ENCODE measurements at places on chromosomes 6 and 20.

DNA sequence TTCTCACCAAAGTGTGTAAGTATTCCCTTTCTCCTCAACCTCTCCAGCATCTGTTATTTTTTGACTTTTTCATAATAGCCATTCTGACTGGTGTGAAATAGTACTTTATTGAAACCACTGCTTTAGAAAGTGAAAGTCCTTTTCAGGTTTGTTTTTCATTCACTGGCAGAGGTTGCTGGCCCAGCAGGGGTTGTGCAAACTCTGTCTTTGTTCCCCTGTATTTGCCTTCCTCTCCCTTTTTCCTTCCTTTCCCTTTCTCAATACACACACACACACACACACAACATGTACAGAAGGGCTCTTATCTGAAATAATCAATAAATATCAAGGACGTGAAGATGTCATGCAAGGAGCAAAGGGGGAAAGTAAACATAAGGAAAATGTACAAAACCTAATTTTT lies 99.8 kb downstream of the LY86 start:
- DNase-seq, result no peak

DNA sequence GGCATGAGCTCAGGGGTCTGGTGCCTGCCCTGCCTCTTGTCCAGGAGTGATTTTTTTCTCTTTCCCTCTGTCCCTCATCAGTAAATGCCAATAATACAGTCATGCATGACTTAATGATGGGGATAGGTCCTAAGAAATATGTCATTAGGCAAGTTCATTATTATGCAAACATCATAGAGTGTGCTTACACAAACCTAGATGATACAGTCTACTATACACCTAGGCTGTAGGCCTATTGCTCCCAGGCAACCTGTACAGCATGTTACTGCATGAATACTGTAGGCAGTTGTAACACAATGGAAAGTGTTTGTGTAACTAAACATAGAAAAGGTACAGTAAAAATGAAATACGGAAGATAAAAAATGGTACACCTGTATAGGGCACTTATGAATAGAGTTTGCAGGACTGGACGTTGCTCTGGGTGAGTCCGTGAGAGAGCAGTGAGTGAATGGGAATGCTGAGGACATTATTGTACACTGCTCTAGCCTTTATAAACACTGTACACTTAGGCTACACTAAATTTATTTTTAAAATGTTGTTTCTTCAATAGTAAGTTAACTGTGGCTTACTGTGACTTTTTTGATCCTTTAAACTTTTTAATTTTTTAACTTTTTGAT lies 22.1 kb downstream of the PBOV1 start:
- no peak for DNase-seq

- DNase-seq, result no peak
Observed at GRCh38 chr6:136960781-136961180, 38.7 kb downstream of the SLC35D3 start.

DNA sequence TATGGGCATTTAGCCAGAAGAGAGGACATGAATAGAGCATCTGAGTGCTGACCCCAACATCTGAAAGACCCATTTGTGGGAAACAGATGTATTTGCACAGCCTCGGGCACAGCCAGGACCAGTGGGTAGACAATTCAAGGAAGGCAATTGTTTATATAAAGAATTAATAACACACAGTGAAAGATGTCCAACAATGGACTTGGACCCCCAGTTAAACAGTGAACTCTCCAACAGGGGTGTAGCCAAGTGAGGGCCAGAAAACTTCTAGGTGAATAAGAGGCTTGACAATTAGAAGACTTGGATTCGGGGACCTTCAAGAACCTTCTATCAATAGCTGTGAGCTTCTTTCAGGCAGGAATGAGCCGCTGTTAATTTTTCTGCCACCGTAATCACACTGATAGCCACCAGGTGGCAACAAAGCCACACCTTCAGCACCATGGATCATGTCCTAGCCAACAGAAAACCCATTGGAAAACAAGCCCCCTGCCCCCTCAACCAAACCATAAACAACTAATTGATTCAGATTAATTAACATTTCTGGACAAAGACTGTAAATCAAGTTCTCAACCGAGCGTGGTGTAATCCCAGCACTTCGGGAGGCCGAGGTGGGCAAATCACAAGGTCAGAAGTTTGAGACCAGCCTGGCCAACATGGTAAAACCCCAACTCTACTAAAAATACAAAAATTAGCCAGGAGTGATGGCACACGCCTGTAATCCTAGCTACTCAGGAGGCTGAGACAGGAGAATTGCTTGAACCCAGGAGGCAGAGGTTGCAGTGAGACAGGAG lies 8.8 kb upstream of the SRSF6 start:
- DNase-seq, result no peak
